Fibroblast of the aortic adventitia (primary cell): ENCODE measurements at places on chromosomes 5 and 9.

- peak; percentile 76 for DNase-seq
Observed at GRCh38 chr5:158463938-158464337, 605.0 kb upstream of the CLINT1 start.

GRCh38 chr9:86978413-86978812, 31.1 kb upstream of the GAS1 start:
- DNase-seq = peak; percentile 84

GRCh38 chr5:122163121-122164069, 34.0 kb downstream of the ZNF474 start:
- DNase-seq = peak; percentile 96

- no peak for DNase-seq
Observed at GRCh38 chr9:132985489-132985888, 7.0 kb downstream of the GFI1B start.

GRCh38 chr5:148382961-148383360, 797 bp upstream of the FBXO38 start:
- peak; percentile 11 for DNase-seq

GRCh38 chr5:131824631-131825030, 27.8 kb upstream of the FNIP1 start:
- DNase-seq = no peak

GRCh38 chr9:84697509-84698114, 28.1 kb downstream of the NTRK2 start:
- peak; percentile 31 for DNase-seq

- DNase-seq = no peak
Observed at GRCh38 chr9:12544700-12545099, 148.5 kb upstream of the TYRP1 start.

DNA sequence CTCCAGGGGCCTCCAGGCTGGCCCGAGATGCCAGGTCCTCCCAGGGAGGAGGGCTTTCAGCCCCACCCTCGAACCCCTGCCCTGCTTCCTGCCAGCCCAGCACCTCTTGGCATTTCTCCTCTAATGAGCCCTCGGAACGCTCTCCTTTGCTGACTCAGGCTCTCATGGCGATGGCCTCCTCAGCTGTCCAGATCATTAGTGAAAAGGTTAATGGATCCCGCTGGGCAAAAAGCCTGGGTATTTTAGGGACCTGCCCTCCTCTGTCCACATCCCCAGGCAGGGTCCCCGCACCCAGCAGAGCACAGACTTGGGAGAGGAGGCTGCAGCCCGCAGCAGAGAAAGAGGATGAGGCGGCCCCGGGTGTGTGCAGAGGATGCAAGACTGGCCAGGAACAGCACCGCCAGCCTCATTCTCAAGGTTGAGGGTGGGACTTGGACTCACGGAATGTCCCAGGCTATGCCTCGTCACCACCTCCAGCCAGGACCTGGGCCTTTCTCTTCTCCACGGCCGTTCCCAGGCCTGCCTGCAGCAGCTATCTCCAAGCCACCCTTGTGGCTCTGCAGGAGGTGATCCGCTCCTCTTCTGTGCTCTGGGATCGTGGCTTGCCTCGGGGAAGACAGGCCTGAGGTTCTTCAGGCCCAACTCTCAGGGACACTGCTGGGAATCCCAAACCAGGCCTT, 23.0 kb upstream of the ADAMTS2 start:
- DNase-seq = no peak

- DNase-seq = no peak
Observed at GRCh38 chr9:72773570-72773969, 179.3 kb downstream of the ALDH1A1 start.

DNA sequence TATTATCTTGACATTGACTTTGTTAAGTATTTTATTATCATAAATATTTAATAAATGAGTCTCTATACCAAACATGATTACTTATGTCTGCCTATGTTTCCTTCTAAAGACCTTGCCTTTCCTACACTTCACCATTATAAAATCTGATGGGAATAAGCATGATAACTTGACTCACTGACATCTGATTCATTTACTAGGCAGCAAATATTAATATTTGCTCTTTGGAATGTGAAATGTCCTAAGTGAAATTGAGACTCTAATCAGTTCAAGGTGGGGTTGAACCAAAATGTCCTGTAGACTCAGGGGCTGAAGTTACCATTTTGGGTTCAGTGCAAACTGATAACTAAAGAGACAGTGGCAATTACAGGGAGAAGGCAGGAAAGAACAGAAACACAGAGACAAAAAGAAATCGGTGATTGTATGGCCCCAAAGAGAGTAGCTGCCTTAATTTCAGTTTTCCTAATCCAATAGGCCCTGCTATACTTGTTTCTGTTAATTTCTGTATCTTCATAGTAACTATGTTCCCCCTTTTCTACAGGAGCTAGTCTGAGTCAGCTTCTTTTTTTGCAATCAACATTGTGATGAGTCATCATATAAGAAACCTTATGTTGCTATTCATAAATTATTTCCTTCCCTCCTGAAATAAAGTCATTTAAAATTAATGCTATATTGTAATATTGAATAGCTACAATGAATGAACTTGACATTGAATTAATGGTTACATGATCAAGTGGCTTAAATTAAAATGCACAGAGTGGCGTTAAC, 296.8 kb downstream of the PDE4D start:
- DNase-seq = peak; percentile 14

GRCh38 chr9:71681708-71682272, 86.5 kb downstream of the CEMIP2 start:
- DNase-seq = peak; percentile 60

- DNase-seq = no peak
Observed at GRCh38 chr5:157370967-157371366, 89.0 kb upstream of the NIPAL4 start.

DNA sequence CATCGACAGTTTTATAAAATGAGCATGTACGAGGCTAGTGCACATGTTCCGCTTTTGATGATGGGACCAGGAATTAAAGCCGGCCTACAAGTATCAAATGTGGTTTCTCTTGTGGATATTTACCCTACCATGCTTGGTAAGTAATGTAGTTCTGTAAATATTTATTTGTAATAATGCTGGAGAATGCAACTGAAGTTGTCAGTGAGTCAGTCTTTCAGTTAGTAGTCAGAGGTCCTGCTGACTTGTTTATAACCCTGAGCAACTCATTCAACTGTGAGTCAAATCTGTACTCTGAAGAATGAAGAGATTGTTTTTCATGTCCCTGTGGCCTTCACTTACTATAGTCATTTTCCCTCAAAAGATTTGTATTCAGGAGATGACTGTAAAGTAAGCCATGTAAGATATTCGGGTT, 28.4 kb upstream of the GPR150 start:
- peak; percentile 60 for DNase-seq

GRCh38 chr5:40134883-40135520, 544.7 kb upstream of the PTGER4 start:
- DNase-seq = peak; percentile 44

DNA sequence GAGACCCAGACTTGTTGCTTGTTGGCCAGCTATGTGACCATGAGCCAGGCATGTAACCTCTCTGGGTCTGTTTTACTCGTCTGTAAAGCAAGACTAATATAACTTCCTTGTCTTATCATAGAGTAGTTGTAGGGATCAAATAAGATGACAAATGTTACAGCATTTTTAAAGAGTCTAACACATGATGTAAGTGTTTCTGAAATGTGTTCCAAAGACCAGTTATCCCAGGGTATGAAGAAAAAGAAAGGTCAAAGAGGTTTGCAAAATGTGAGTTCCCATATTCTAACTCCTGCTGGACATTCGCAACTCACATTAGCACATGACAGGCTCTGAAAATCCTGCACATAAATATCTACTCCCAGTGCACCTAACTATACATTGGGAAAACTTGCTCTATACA, 28.5 kb upstream of the MATR3 start:
- DNase-seq = no peak

DNA sequence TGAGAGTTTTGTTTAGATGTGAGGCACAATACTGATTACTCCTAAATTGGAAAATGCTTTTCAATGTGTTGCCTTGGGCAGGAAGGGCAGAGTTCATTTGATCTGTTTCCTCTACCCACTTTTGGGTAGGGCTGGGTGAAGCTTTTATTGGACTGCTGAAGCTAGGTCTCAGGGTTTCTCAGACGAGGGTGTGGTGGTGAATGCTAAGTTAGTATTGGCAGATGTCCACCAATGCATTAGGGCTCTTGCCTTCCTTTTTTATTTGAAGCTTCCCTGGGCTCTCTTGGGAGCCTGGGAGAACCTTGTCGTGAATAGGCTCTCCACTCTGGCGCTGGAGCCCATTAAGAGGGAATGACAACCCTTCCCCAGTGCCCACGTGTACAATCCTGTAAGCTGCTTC, 23.1 kb downstream of the SPTAN1 start:
- DNase-seq = peak; percentile 85

- DNase-seq = no peak
Observed at GRCh38 chr9:25212361-25212760, 465.9 kb downstream of the TUSC1 start.

DNA sequence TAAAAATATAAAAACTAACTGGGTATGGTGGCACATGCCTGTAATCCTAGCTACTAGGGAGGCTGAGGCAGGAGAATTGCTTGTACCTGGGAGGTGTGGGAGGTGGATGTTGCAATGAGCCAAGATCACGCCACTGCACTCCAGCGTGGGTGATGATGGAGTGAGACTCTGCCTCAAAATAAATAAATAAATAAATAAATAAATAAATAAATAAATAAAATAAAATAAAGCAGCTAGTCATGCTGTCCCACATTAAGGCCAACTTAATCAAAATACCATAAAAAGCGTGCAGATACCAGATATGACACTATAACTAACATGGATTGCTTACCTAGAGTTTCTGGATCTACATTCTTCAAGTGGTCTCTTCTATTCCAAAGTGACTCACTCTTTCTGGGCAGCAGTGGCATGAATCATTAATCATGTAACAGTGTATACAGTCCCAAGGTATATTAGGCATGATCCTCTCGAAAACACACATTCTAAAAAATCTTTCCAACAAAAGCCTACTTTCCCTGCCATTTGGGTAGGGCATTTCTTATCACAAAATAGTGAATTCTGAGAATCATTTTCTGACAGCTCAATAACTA, 187.1 kb downstream of the ELAVL2 start:
- no peak for DNase-seq

- DNase-seq = no peak
Observed at GRCh38 chr9:20178679-20179078, 389.8 kb upstream of the SLC24A2 start.

DNA sequence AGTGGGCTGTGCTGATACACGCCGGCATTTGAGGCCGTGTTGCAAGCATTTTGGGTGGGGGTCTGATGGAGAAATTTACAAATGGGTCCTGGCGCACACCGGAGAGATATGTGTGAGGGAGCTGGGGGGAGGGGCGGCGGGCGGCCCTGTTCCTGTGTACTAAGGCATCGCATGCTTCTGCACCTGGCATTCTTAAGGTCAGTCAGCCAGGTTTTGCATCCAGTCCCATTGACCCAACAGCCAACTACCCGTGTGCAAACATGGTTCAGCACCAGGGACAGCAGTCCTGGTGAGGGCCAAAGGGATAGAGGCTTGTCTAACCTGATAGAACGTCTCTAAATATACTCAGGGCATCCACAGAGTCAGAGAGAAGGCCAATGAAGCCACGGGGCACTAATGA, 839 bp downstream of the GABRG2 start:
- DNase-seq = no peak
